ENCODE measurements at places on chromosomes 5 and 9. TPM values are rescaled to one million over a fixed set of nuclear protein-coding genes. Genes with fewer than 3 reads are reported as not detected.

DNA sequence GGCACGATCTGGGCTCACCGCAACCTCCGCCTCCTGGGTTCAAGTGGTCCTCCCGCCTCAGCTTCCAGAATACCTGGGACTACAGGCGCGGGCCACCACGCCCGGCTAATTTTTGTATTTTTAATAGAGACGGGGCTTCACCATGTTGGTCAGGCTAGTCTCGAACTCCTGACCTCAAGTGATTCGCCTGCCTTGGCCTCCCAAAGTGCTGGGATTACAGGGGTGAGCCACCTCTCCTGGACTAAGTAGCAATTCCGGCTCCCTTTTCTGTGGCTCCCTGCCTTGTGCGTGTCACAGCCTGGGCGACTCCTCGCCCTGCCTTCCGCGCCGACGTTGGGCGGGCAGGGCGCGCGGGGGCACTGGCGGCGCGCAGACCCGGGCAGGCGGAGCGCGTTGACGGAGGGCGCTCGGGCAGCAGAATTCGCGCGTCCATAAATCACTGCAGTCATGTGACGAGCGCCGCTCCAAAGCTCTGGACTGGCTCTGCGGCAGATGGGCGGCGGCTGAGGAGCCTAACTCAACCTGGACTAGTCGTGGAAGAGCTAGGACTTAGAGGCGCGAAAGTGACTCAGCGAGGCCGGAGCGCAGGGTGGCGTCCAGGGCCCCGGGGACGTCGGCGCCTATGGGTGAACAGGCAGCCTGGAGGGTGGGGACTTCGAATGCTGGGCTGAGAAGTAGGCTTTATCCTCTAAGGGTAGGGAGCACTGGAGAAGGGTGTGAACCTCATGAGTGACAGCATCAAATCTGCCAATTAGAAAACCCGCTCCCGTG is 1.4 kb upstream of the CIZ1 start:
- H3K4me3 ChIP-seq: peak overlapping the region; percentile 83
- peaks cover 28% of the 10 kb centered on the region for H3K36me3 ChIP-seq
- no peaks in the 10 kb centered on the region for H3K27me3 ChIP-seq
- no peak for DNase-seq
- peaks cover 32% of the 10 kb centered on the region for H3K4me1 ChIP-seq
- peak overlapping the region; percentile 86 for H3K27ac ChIP-seq

DNA sequence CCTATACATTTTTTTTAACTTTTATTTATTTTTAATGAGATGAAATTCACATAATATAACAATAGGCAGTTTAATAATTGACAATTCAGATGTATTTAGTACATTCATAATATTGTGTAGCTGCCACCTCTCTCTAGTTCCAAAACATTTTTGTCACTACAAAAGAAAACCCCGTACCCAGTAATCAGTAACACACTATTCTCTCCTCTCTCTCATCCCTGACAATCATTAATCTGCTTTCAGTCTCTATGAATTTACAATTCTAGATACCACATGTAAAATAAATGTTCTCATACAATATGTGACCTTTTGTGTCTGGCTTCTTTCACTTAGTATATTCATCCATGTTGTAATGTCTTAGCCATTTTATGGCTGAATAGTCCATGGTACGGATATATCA is 244.8 kb upstream of the DMRT1 start:
- no peaks in the 10 kb centered on the region for H3K4me1 ChIP-seq
- DNase-seq: no peak
- H3K4me3 ChIP-seq: no peak overlapping the region
- no peak overlapping the region for H3K27ac ChIP-seq
- H3K36me3 ChIP-seq: no peaks in the 10 kb centered on the region

Gene PIP5KL1
- 2.7 TPM for total RNA-seq

Gene IRX4
- 0.30 TPM for total RNA-seq

DNA sequence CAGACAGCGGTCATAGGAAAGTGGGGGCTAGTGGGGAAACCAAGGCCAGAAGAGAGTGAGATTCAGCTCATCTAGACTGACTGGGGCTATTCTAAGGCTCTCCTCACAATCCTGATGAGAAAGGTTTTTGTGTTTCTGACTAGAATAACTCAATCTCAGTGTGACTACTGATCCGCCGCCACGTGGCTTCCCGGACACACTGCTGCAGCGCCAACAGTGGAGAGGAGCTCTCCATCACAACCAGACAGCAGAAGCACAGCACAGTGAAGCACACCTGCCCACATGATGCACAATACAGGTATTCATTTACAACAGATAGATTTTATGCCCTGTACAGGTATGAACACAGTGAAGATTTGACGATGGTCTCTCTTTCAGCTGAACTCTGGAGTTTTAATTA is 25.4 kb downstream of the NREP start:
- no peak overlapping the region for H3K4me3 ChIP-seq
- H3K27me3 ChIP-seq: no peaks in the 10 kb centered on the region
- peaks cover 29% of the 10 kb centered on the region for H3K36me3 ChIP-seq

GRCh38 chr9:126388964-126389708 is 62.5 kb downstream of the MVB12B start:
- H3K27ac ChIP-seq: no peak overlapping the region
- DNase-seq: no peak
- H3K4me3 ChIP-seq: no peak overlapping the region

GRCh38 chr5:171481571-171482433 is 62.4 kb downstream of the FGF18 start:
- H3K36me3 ChIP-seq: no peaks in the 10 kb centered on the region
- H3K27ac ChIP-seq: no peak overlapping the region
- H3K27me3 ChIP-seq: no peaks in the 10 kb centered on the region
- H3K4me1 ChIP-seq: peaks cover 19% of the 10 kb centered on the region
- no peak for DNase-seq
- H3K4me3 ChIP-seq: no peak overlapping the region

Gene ACER2
- total RNA-seq: 3.3 TPM

GRCh38 chr5:39411061-39411460 is 13.7 kb downstream of the DAB2 start:
- no peak overlapping the region for H3K4me3 ChIP-seq
- H3K36me3 ChIP-seq: no peaks in the 10 kb centered on the region
- H3K27ac ChIP-seq: no peak overlapping the region
- no peaks in the 10 kb centered on the region for H3K27me3 ChIP-seq
- no peak for DNase-seq
- no peaks in the 10 kb centered on the region for H3K4me1 ChIP-seq

DNA sequence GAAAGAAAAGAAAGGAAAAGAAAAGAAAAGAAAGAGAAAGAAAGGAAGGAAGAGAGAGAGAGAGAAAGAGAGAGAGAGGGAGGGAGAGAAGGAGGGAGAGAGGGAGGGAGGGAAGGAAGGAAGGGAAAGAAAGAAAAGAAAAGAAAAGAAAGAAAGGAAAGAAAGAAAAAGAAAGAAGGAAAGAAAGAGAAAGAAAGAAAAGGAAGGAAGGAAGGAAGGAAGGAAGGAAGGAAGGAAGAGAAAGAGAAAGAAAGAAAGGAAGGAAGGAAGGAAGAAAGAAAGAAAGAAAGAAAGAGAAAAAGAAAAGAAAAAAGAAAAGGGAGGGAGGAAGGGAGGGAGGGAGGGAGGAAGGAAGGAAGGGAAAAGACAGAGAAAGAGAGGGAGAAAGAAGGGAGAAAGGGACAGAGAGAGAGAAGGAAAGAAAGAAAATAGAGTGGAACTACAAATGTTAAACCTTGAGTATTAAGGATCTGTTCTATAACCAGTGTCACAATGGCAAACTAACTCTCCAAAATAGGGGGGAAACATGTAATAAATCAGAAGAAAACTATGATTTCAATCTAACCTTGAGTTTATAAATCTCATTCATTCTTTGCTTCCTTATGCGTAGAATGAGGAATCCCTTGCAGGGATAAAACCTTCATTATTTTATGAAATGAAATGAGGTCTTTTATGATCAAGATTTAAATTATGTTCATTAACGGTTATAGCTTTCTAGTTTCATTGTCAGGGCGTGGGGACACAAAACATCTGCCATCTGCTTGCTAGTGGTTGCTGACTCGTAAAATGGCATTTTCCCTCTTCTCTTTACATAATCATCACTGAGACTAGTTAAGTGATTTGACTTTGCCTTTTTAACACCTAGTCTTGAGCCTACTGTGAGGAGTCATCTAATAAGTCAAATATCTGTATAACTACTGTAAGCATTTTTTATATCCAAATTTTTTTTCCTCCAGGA is 40.7 kb upstream of the RAD23B start:
- no peak overlapping the region for H3K4me3 ChIP-seq
- DNase-seq: no peak
- no peaks in the 10 kb centered on the region for H3K27me3 ChIP-seq
- no peaks in the 10 kb centered on the region for H3K36me3 ChIP-seq
- no peak overlapping the region for H3K27ac ChIP-seq

GRCh38 chr5:120298981-120299380 is 165.1 kb upstream of the PRR16 start:
- no peak overlapping the region for H3K4me3 ChIP-seq
- DNase-seq: no peak
- H3K27me3 ChIP-seq: no peaks in the 10 kb centered on the region
- no peaks in the 10 kb centered on the region for H3K4me1 ChIP-seq
- no peak overlapping the region for H3K27ac ChIP-seq

Gene SPINK13
- total RNA-seq: not detected

Data from spinal cord (tissue), 10 donors.